ENCODE measurements at places on chromosomes 16 and 17. TPM values are rescaled to one million over a fixed set of nuclear protein-coding genes. Genes with fewer than 3 reads are reported as not detected.

Gene KCNJ2
- 0.71 TPM for polyA plus RNA-seq

Gene CCL7
- not detected for polyA plus RNA-seq

Gene SLC13A2
- 69.0 TPM for polyA plus RNA-seq

Gene ACSM2B
- 428 TPM for polyA plus RNA-seq

Gene KRT9
- not detected for polyA plus RNA-seq

Gene GIT1
- polyA plus RNA-seq = 21.4 TPM

Gene CDT1
- polyA plus RNA-seq = 0.56 TPM

Gene CAPNS2
- polyA plus RNA-seq = not detected

Gene TEDC2
- polyA plus RNA-seq = 1.7 TPM

Gene SCGB1C2
- polyA plus RNA-seq = not detected

DNA sequence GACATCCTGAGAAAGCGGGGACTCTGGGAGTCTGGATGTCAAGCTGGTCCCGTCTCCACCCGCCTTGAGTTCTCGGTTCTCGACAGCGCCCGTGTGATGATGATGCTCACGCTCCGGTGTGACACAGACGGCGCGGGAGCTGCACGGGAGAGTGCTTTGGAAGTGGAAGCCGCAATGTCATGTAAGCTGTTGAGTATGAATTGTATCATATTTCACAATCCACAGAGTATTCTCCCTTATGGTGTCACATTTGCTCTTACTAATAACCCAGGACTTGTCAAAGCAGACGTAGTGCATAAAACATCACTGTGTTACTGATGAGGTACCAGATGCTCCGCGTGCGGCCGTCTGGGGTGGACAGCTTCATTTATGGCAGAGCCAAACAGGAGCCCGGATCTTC lies 217.5 kb upstream of the CHMP6 start:
- no peak for DNase-seq

DNA sequence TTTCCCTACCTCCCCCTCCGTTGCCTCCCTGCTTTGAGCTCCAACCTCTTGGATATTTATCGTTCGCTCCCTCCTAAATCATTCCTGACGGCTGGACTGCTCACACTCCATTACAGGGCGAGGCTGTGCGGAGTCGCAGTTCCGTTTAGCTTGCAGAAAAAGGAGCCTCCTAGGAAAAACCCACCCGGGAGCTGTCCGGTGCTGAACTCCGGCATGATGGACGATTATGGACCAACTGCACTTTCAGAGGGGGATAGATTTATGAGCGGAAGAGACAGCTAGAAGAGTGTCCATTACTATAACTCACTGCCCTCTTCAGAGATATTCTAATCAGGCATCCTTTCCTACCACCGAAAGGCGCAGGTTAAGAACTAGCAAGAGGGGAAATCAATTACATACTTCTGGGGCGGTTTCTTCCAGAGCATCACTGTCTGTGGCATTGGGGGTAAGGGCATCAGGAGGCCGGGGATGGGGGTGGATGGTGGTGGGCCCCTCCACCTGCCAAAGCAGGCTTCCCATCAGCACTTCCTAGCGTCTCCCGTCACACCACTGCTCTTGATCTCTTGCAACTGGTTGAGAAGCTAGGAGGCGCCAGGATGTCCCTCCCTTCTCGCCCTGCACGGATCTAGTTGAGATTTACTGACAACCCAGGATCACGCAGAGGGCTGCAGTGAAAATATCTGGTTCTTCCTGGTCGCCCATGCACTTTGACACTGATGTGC lies 251.2 kb downstream of the ENGASE start:
- DNase-seq = peak; percentile 89

DNA sequence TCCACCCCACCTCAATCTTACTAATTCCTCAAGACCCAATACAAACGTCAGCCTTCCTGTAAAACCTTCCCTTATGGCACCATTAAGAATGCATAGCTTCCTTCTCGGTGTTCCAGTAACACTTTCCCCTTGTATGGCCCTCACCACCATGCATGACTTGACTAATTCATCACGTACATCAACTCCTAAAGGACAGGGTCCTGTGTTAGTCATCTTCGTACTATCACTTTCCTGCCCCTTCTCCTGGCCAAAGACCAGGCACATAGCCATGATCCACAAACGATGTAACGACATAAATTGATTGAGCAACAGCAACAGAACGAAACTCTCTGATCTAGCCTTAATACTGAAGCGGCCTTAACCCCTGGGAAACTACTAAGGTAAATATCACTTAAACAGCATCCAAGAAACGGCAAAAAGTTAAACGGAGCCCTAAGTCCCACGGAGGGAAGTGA lies 612 bp downstream of the PSMD12 start:
- DNase-seq = peak; percentile 23

DNA sequence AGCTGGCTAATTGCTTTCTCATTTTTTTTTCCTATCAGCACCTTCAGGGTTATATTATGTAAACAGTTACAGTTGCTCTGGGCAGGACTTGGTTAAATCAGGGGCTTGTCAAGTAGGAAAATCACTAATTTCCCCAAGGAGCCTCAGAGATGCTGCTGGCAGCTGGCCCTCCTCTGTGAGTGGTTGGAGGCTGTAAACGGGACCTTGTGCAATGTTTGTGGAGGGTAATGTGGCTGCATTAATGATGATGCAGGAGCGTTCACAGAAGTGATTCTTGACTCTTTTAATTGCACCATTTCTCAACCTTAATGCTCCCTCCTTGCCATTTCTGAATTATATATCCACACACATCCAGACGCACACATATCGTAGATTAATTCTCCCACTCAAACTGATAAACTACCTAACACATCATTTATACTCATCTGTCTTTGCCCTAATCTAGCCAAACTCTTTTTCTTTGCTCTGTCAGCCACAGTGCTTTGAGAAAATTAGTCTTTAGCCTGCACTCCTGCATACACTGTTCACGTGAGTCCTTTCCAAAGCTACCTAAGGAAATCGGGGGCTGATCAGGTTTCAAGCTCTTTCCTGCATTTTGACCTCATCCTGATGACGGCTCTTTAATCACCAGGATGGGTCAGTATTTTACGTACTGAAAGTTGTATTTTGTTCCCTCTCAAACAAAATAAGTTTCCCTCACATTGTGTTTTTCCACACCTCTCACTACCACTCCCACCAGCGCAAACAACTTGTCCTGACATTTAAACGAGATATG lies 154.4 kb upstream of the PIRT start:
- DNase-seq = peak; percentile 61

GRCh38 chr16:89354325-89354724 lies 136.0 kb downstream of the ANKRD11 start:
- no peak for DNase-seq

GRCh38 chr16:18965555-18965954 lies 18.2 kb upstream of the TMC7 start:
- no peak for DNase-seq

DNA sequence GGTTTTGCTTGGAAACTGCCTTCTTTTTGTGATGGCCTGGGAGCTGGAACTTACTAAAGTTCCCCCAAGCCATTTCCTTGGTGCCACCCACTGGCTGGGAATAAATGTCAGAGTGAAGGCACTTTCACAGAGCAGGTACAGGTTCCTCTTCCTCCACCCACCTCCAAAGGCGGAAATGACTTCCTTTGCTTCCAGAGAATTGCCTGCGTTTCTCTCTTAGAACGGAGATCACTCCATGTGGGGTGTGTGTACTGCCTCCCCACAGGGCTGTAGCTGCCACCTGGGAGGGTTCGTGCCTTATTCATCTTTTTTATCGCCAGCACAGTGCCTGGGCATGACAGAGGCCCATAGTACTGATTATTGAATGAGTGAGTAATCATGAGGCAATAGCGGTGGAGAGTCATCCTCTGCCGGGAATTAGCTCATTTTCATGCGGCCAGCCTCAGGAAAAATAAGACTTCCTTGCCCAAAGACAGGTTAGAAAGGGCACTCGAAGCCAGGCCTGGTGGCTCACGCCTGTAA lies 32.2 kb upstream of the HAS3 start:
- no peak for DNase-seq

GRCh38 chr16:14301169-14302030 lies 230.3 kb downstream of the MRTFB start:
- peak; percentile 79 for DNase-seq

DNA sequence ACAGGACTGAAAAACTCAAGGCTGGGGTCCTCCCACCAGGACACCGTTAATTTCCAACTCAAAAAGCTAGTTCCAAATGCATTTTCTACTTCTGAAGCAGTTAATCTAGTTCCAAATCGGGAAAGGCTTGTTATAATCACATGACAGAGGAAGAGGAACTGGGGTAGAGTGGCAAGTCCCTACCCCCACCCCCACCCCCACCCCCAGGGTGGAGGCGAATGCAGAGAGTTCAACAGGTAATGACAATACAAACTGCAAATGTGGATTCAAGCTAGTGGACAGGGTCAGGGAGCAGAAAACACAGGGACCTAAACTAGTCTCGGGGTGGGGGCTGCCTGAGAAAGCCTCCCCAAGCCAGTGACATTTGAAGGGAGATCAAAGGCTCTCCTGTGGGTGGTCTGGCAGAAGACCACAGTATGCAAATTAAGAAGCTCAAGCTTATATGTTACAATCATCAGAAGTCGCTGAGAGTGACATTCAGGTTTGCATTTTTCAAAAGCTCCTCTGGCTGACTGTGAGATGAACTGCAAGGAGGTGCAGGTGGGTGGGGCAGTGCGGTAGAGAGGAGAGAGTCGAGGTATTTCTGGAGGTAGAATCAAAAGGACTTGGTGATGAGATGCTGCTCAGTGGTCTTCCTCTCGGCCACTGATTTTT lies 56.4 kb upstream of the SLC25A19 start:
- DNase-seq = no peak
